ENCODE measurements at places on chromosomes 5 and 9. TPM values are rescaled to one million over a fixed set of nuclear protein-coding genes. Genes with fewer than 3 reads are reported as not detected.
A peak's percentile ranks its signal among the peaks of the same experiment; 100 is the strongest.

DNA sequence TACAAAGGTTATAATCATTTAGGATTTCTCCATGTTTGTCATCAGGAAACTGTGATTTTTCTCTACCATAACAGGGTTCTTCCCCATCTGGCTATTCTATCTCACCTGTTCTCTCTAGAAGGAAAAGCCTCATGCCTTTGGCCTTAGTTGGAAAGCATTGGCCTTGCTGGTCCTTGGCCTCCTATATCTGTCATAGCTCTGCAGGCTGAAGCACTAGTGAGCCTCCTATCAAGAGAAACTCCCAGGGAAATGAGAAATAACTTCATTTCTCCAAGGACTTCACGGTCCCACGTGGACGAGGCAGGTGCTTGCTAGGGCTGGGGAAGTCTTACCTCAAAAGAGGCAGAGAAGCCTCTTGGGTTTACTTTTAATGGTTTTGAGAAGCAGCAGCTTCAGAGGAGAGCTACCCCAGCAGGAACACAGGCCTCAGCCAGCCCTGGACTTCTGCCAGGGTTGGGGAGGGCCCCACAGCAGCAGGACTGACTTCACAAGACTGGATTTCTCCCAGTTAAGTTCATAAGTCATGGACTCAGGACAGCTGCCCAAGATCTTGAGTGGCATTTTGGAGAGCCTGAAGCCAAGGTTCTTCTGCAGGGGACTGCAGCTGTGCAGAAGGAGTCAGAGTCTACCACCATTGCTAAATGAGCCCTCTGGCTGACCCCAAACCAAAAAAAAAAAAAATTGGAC, 15.8 kb upstream of the PSAT1 start:
- peak; percentile 89 for DNase-seq

Gene PRRT1B
- total RNA-seq: not detected

DNA sequence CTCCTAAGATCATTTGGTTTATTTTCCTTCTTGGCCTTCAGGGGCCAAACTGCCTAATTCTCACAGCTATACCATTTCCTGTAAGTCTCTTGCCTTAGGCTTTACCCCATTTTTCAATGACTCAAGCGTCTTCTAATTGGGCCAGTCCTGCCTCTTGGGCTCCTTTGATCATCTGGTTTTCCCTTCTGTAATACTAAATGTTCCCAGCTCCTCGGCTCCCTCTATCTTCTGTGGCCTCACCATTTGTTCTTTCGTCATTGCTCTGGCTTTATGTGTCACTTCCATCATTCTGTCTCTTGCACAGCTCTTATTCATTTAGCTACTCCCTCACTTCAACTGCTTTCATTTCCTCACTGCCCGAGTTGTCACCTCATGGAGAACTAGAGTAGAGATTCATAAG, 14.5 kb upstream of the SPINK7 start:
- DNase-seq: no peak

GRCh38 chr9:105127863-105128220, 116.6 kb upstream of the SLC44A1 start:
- DNase-seq: no peak

DNA sequence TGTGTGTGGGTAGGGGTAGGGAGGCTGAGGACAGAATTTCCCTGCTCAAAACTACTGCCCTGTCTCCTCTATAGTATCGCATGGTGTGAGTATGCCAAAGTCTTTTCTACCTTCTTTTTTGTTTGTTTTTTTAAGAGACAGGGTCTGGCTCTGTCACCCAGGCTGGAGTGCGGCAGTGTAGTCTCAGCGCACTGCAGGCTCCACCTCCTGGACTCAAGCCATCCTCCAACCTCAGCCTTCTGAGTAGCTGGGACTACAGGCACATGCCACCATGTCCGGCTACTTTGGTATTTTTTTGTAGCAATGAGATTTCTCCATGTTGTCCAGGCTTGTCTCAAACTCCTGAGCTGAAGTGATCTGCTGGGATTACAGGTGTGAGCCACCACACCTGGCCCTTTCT, 2.5 kb downstream of the SRP19 start:
- no peak for DNase-seq

DNA sequence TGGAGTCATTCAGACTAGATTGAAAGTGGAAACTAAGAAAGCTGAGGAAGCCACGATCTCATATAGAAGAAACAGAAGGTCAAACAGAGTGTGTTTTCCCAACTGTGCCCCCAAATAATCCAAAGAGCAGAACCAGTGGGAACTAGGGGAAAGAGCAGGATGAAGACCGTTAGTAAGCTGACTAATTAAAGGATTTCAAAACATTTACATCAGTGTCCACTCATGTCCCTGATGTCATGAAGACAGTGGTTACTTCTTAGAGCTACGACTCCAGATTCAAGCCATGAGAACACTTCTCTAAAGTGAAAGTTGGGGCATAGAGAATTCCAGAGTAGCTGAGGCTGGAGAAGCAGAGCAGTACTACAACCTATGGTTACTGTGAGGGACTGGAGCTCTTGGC, 119.6 kb upstream of the SLC12A2 start:
- no peak for DNase-seq

- no peak for DNase-seq
These were observed 176.7 kb upstream of the ZNF608 start for GRCh38 chr5:124923131-124923530.

Gene AFAP1L1
- total RNA-seq: 42.2 TPM

GRCh38 chr9:36125062-36125855, 11.3 kb upstream of the GLIPR2 start:
- no peak for DNase-seq

DNA sequence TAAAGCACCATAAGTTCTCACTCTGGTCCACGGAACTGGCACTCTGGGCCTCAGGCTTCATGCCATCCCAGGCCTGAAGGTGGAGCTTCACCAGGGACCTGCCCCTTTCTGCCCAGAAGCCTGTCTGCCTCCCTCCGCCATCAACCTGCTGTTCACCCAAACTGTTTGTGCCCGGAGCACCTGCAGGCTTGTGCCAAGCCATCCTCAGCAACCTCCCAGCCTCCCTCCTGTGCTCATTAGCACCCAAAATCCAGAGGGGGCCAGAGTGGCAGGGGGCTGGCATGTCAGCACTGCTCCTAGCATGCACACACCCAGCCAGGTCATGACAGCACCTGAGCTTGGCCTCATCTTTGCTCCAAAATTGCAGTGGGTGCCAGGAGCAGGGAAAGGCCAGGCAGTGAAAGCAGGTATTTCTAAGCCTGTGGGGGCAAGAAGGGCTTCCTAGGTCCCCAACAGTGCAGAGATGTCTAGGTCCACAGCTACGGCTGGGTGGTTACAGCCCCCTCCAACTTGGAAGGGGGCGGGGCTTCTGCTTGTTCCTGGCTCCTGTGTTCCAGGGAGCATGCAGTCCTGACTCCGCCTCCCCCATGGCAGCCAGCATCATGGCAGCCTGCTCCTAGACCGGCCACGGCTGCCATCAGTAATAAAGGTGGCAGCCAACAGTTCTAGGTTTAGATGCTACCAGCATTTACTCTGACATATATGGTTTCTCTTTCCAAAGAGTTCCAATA, 85.1 kb downstream of the GIN1 start:
- peak; percentile 20 for DNase-seq

GRCh38 chr5:1523480-1523792, 324 bp downstream of the LPCAT1 start:
- DNase-seq: no peak

GRCh38 chr5:144328494-144328893, 157.8 kb downstream of the KCTD16 start:
- no peak for DNase-seq

GRCh38 chr5:157431544-157432200, 28.3 kb upstream of the NIPAL4 start:
- DNase-seq: no peak

Gene AHRR
- 1.8 TPM for total RNA-seq

- DNase-seq: peak; percentile 38
These were observed 40.6 kb downstream of the HACD4 start for GRCh38 chr9:20990867-20991266.

DNA sequence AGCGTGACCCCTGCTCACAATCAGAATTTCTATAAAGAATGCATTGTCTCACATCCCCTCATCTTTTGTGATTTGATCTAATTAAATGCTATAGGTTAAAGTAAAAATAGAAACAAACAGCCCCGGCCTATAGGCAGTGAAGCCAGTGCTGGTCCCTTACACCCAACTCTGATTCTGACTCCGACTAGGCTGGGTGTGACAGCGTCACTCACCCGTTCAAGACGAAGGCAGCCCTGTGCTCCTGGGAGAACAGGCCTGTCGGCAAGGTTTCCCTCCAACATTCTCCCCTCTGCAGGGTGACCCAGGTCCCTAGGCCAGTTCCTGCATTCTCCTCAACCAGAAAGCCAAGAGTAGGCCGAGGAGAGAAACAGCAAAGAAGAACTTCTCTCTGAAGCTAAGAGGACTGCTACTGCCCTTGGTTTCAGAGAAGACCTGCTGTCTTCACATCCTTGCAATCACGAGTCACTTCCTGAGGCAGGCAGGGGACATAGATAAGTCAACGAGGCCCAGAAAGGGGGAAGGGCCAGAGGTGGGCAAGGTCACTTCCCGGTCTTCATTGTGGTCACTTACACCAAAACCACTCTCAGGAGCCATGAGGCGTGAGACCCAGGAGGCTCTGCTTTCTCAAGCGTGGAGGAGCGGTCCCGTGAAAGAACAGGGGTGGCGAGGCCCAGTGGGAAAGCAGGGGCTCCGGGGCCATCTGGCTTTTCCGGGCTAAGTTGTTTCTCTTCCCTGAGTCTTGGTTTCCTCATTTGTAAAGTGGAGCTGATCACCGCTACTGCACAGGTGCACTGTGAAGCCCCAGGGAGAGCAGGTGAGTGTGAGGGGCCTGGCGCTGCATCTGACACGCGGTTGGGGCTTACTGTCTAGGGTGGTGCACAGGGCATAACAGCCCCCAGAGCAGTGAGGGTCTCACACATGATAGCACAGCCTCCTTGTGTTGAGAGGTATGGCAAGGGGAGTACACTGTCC, 200.8 kb downstream of the CRB2 start:
- no peak for DNase-seq

- DNase-seq: no peak
These were observed 61.5 kb upstream of the CTSL start for GRCh38 chr9:87664153-87665060.

Gene ABO
- total RNA-seq: 2.4 TPM

Gene RASGRF2
- 6.4 TPM for total RNA-seq

DNA sequence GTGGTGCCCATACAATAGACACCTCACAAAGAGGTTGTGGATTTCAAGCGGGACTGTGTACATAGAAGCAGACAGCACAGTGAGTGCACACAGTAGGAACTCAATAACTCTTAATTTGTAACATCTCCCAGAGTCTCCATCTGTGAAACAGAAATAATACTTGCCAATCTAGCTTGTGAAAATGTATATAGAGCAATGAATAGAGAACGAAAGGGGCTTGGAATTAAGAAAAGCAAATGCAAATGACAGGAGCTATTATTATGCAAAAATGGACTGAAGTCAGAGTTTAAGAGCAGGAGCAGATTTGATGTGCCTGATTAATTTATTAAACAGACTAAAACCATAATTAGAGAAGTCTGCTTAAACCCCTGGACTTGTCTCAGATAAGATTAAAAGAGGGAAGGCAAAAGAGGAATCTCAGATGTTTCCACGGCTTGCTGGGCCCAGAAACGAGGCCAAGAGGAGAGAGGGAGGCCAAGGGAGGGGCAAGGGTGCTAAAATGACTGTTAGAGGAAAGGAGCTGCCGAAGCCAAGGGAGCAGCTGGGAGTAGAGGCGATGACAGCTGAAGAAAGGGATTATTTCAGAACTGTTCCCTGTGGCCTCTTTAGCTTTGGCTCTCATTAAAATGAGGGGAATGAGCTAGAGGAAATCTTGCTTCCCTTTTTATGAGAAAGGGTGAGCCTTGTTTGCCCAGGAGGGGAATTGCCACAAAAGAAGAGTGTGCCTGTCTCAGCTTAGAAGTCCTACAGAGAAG, 72.1 kb downstream of the FEM1C start:
- DNase-seq: peak; percentile 70

DNA sequence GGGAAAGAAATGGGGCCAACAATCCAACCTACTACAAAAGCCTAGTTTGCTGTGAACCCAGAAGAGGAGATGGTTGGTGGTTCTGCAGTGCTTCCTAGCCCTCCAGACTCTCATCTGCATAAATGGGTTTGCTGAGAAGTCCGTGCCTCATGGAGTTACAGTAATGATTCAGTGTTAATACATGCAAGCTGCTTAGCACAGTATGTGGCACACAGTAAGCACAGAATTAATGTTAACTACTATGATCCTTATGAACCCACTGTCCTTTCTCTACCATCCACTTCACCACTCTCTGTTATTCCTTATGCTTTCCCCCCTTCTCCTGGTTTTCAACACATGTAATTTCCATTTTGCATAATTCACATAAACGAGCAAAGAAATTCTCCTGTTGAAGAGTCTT, 100.0 kb downstream of the ACTBL2 start:
- no peak for DNase-seq

Gene SH3RF2
- total RNA-seq: 309 TPM

DNA sequence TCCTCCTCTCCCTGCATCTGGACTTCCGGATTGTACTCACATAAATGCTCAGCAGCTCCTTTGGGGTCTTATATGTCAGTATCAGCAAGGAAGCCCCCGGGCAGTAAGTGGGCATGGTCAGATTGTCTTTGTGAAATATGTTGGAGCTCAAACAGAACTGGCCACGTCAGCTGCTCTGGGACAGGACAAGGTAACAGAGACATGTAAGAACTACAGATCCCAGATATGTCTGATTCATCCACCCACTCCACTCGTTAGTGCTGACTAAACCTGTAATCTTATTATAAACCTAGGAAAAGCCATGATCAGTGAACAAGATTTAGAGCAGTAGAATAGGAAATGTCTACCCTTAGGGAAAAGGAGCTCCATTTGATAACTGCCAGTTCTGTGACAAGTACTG, 561.8 kb downstream of the CETN3 start:
- no peak for DNase-seq

Gene SLC34A3
- total RNA-seq: not detected

- DNase-seq: no peak
These were observed 86.3 kb downstream of the SLC44A1 start for GRCh38 chr9:105330755-105331154.

Gene EPB41L4A
- total RNA-seq: 20.5 TPM

Gene CDH9
- not detected for total RNA-seq

Gene SPINK7
- not detected for total RNA-seq

GRCh38 chr9:94824411-94824810, 97.9 kb downstream of the AOPEP start:
- DNase-seq: no peak

Gene TMEM267
- total RNA-seq: 6.2 TPM

Gene HSDL2
- total RNA-seq: 292 TPM
